Ecto neural progenitor cell (in vitro differentiated cells): ENCODE measurements at places on chromosomes 7 and 10.

- no peak for DNase-seq
Observed at GRCh38 chr7:25392588-25393338, 164.5 kb upstream of the NPVF start.

- no peak for DNase-seq
Observed at GRCh38 chr7:107047902-107048782, 3.6 kb downstream of the PRKAR2B start.

DNA sequence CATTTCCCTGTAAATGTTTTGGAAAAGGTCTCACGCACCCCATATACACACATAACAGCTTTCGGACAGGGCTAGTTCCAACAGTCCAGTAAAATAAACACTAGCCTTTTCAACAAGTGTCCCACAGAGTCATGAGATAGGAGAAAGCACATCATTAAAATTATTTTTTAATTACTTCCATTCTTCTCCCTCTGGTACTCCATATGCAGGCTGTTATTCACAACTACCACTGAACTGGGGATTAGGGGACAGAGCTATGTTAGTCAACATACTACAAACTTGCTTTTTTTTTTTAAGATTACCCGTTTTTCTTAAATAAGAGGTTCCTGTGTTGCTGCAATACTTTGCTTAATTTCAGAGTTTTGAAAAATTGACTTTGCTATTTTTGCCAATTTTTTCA lies 576.6 kb upstream of the KCND2 start:
- no peak for DNase-seq

GRCh38 chr7:27361522-27361921 lies 118.9 kb downstream of the EVX1 start:
- no peak for DNase-seq

GRCh38 chr7:98223351-98223897 lies 12.2 kb downstream of the BHLHA15 start:
- DNase-seq, result no peak

GRCh38 chr7:46695051-46695708 lies 774.1 kb upstream of the IGFBP3 start:
- DNase-seq, result no peak

- DNase-seq, result no peak
Observed at GRCh38 chr7:93202594-93203250, 23.5 kb downstream of the HEPACAM2 start.

GRCh38 chr7:50793120-50793946 lies 10.6 kb upstream of the GRB10 start:
- peak; percentile 78 for DNase-seq

DNA sequence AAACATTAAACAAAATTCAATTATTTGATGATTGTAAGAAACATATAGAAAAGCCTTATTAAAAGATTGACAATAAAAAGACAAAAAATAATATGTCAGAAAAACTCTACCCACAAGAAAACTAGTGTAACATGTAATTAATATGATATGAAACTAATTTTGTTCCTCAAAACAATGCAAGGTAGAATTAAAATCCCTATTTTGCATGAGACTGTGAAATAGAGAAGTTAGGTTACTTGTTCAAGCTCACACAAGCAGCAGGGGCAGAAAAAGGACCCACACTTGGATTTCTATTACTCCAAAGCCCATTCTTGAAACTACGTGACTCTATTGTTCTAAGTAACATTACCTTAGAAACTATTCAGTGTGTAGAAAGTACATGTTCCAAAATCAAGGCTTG lies 96.4 kb downstream of the KCNMA1 start:
- no peak for DNase-seq

- DNase-seq, result no peak
Observed at GRCh38 chr7:28211006-28211405, 30.4 kb upstream of the JAZF1 start.

- no peak for DNase-seq
Observed at GRCh38 chr10:28445516-28445915, 87.4 kb upstream of the WAC start.

DNA sequence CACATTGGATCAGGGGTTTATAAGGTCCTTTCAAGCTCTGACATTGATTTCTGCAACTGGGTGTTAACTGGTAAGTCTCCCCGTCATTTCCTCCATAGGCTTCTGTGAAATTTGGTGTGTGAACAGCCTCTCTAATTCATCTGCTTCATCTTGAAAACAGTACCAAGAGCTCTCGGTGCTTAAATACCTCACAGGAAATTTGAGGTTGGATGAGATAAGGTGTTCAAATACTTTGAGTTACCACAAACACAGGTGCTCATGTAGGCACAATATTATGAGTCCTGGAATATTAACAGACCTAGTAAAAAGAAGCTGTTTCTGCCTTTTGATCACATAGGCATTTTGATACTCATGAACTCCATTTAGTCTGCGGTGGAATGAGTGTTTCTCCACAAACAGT lies 85.2 kb downstream of the RTKN2 start:
- no peak for DNase-seq

DNA sequence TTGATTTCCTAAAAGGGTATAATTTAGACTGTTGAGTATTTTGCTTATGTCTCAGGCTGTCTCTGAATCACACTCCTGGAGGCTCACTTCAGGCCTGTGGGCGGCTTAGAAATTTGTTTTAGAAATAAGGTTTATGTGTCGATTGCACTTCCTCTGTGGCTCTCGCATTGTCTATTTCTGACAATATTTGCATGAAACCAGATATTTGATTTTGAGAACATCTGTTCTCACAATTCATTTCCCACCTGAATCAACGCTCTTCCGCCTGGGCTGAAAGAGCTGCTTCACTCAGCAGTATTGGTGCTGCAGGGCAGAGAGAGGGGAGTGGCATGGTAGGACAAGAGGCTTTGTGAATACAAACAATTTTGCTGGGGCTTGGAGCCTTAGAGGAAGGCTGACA lies 262.0 kb downstream of the ADRA2A start:
- no peak for DNase-seq

- DNase-seq, result no peak
Observed at GRCh38 chr10:95422233-95422632, 131.4 kb upstream of the PDLIM1 start.

DNA sequence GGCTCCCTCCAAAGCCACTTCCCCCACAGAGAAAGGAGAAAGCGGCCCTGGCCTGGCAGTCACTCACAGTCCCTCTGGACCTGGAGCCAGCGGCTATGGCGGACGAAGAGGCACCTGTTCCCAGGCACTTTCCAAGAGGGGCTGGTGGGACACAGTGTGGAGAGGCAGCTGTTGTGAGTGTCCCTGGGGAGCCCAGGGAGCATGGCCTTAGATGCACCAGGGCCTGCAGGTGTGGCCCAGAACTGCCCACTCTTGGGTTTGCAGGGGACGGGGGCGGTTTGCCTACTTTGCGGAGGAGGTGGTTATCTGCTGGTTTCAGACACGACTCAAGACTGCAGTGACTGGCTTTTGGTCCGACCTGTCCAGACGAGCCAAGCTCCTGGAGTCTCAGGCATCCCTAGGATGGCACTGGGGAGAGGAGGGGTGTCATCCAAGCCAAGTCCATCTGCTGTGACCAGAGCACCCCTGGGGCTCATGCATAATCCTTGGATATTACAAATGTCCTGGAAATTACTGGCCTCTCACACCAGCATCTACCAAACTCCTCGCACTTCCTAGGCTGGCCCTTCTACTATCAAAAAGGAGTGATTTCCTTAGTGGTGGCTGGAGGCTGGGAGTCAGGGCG lies 18.4 kb downstream of the CTBP2 start:
- no peak for DNase-seq

DNA sequence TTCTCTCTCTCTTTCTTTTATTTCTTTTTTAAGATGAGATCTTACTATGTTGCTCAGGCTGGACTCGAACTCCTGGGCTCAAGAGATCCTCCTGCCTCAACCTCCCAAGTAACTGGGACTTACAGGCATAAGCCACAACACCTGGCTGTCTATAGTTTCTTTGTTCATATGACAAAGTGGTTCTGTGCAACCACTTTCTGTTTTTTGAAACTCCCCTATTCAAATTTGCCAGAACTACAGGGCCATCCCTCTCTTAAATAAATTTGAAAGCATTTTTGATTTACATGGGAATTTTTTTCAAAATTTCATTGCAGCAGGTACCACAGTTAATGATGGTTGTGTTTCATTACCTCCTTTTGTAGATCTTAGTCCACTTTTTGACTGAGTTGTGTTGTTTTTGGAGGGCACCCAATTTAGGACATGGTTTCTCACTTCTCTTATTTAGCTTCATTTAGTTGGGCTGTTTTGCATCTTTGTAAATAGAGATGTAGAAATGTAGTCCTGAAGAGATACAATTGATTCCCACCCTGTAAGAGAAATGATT lies 119.2 kb downstream of the LRRC4 start:
- no peak for DNase-seq

- DNase-seq, result no peak
Observed at GRCh38 chr7:37657816-37658215, 25.8 kb upstream of the GPR141 start.

DNA sequence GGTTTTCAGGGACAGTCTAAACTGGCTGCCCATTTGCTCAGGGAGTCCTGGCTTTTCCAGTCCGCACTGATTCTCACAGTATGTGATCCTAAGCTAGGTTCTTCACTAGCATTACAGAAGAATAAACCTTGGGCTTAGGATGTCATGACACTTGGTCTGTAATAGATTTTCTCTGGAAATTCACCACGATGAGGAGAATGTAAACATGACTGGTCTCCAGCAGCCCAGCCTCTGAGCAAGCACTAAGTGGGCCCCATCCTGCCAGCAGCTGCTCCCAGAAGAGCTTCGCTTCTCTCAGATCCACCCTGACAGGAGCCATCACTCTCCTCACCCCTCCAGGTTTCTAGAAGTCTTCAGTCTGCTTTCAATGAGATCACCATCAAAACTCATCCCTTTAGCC lies 103.7 kb upstream of the ZPBP start:
- no peak for DNase-seq
